Epithelial cell of alveolus of lung (primary cell): ENCODE measurements at places on chromosomes 3 and 15. TPM values are rescaled to one million over a fixed set of nuclear protein-coding genes. Genes with fewer than 3 reads are reported as not detected.

The OR5K2 gene
- not detected in 2 replicates for total RNA-seq

The JMJD7 gene
- total RNA-seq = 4.4 and 6.1 TPM in 2 replicates

The SEMA3G gene
- total RNA-seq = 0.13 and 0.40 TPM in 2 replicates

The EMC7 gene
- total RNA-seq = 38.0 and 47.8 TPM in 2 replicates

The TMC3 gene
- total RNA-seq = not detected in 2 replicates

The CADM2 gene
- total RNA-seq = under 0.01 and 0.16 TPM in 2 replicates

The OIP5 gene
- total RNA-seq = 1.7 and 8.9 TPM in 2 replicates

The CSPG5 gene
- total RNA-seq = 0.08 and 0.26 TPM in 2 replicates

The SEMA3F gene
- total RNA-seq = 12.4 and 40.2 TPM in 2 replicates

The LSAMP gene
- total RNA-seq = 1.6 and 16.1 TPM in 2 replicates

The FBXO40 gene
- not detected in 2 replicates for total RNA-seq

The FBXL2 gene
- total RNA-seq = 7.1 and 10.0 TPM in 2 replicates

The CCDC12 gene
- 24.6 and 26.6 TPM in 2 replicates for total RNA-seq

The MESP2 gene
- total RNA-seq = 1.0 and 2.0 TPM in 2 replicates

The SLC22A13 gene
- total RNA-seq = 0.26 and 1.6 TPM in 2 replicates

The DLL4 gene
- total RNA-seq = 0.88 and 3.1 TPM in 2 replicates

The HES1 gene
- total RNA-seq = 2.2 and 29.2 TPM in 2 replicates

The CYP11A1 gene
- 0.13 TPM in 1 of 2 replicates, not detected in the other for total RNA-seq

The B3GALNT1 gene
- 13.1 and 15.9 TPM in 2 replicates for total RNA-seq

The ATP8B4 gene
- 0.39 and 2.2 TPM in 2 replicates for total RNA-seq

The MAP6D1 gene
- total RNA-seq = 1.4 and 3.5 TPM in 2 replicates

The RTP3 gene
- total RNA-seq = not detected in 2 replicates

The CEP97 gene
- total RNA-seq = 6.5 and 10.1 TPM in 2 replicates
